Midbrain (tissue), 1 donor: ENCODE measurements at places on chromosomes 7 and 10.

- DNase-seq = no peak
Measured at GRCh38 chr7:28474282-28474638, 61.9 kb downstream of the CREB5 start.

- no peak for DNase-seq
Measured at GRCh38 chr7:144452064-144452463, 48.6 kb upstream of the NOBOX start.

GRCh38 chr10:112160834-112161233 lies 22.7 kb downstream of the GPAM start:
- DNase-seq = no peak

DNA sequence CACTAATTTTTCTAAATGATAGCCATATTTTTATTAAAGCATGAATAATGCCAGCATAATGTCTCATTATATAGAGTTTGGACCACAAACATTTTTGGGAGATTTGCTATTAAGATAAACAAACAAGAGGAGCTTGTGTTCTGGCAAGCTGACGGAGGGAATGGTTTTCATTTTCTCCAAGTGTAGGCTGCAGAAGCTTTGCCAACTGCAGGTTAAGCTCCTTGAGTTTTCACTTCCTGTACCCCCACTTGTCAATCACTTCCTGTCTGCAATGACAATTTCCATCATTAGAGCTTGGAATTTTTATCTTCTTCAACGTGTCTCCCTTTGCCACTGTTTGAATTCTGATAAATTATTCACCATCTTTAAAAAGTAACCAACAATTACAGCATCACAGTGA lies 13.4 kb downstream of the EBF3 start:
- no peak for DNase-seq

GRCh38 chr7:44706788-44707557 lies 41.7 kb upstream of the ZMIZ2 start:
- DNase-seq = no peak

DNA sequence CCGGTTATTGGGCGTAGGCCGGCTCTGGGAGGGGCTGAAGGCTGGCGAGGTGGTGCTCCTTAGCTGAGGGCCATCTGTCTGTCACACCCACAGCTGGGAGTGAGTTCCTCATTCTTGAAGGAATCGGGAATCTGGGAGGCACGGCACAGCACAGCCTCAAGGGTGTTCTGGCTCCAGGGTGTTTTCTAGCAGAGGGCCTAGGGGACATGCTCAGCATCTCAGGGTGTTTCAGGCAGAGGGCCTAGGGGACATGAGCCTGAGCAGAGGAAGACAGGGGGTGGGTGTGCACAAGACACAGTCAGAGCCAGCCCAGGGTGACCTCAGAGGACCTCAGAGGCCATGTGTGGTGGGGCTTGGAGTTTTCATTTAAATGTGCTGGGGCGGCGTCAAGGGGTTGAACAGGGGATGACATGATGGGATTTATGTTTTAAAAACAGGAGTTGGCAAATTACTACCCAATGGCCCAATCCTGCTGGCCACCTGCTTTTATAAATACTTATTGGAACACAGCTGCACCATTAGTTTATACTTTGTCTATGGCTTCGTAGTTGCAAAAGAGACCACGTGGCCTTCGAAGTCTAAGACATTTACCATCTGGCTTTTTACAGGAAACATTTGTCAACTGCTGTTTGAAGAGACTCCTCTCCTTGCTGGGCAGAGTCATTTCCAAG lies 121.6 kb downstream of the PRKAG2 start:
- DNase-seq = no peak

GRCh38 chr7:80309971-80310549 lies 175.4 kb downstream of the GNAI1 start:
- DNase-seq = no peak

DNA sequence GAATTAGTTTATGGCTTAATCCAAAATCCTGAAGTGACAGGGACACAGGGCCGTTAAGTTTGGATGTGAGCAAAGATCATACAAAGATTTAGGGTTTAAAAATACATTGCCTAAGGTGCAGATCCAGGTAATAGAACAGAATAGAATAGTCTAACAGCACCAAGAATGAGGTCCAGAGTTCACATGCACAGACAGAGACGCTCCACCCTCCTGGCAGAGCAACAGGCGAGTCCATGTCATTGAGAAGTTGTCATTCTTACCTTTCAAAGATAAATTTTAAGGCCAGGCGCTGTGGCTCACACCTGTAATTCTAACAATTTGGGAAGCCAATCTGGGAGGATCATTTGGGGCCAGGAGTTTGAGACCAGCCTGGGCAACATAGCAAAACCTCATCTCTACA lies 209.1 kb upstream of the AUTS2 start:
- DNase-seq = no peak

- DNase-seq = no peak
Measured at GRCh38 chr10:130708465-130709070, 572.4 kb downstream of the GLRX3 start.

GRCh38 chr10:97121041-97121440 lies 64.7 kb downstream of the SLIT1 start:
- DNase-seq = no peak

DNA sequence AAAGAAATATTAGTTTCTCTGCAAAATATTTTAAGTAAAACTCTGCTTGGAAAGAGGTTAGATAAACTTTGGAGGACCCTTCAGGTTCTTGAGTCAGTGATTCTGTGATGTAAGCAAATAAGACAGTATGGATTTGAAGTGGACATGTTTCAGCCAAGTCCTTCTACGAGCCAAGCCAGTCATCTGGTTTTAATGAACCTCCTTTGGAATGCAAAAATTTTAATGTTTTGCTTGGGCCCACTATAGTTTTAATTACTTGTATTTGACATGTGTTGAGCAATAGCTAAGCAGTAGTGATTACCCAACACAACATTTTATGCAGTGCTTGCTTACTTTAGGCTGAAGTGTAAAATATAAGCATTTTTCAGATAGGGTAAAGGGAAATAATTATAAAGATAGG lies 296.3 kb upstream of the SEMA3D start:
- DNase-seq = no peak

- no peak for DNase-seq
Measured at GRCh38 chr7:37277513-37277912, 171.2 kb downstream of the ELMO1 start.

- DNase-seq = no peak
Measured at GRCh38 chr10:56318816-56319215, 42.2 kb downstream of the ZWINT start.

DNA sequence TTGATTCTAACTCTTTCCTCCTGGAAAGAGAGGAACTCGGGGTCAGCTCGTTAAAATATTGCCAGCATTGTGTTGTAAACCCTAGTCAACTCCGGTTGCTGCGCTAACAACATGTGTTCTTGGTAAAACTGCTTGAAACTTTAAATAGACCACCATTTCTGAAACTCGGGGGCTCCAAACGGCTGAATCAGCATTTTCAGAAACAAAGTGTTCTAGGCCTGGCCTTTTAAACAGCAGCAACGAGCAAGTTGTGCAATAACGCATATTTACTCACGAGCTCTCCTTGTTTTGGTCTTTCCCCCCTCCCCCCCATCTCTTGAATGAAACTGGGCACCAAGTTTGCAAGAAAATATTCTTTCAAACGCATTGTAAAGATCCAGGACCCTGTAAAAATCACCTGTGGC lies 9.2 kb upstream of the GRB10 start:
- DNase-seq = no peak

DNA sequence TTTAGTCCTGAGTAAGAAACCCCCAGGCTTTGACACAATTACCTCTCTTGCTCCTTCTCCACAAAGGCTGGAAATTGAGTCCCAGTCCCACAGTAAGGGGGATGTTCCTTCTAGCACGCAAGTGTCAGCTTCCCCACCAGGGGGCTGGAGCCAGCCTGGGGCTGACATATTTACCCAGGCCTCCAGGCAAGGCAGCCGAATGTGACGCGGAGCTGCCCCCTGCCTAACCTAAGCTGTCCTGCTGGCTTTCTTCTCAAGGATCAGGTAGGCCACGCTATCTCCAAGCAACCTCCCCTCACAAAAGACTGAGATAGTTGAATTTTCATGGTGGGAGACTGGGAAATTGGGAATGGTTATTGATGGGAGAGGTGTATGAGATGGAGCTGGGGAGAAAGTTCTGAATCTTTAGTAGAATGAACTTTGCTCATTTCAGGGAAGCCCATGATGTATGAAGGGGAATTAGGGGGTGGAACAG lies 19.2 kb upstream of the BMPER start:
- no peak for DNase-seq

DNA sequence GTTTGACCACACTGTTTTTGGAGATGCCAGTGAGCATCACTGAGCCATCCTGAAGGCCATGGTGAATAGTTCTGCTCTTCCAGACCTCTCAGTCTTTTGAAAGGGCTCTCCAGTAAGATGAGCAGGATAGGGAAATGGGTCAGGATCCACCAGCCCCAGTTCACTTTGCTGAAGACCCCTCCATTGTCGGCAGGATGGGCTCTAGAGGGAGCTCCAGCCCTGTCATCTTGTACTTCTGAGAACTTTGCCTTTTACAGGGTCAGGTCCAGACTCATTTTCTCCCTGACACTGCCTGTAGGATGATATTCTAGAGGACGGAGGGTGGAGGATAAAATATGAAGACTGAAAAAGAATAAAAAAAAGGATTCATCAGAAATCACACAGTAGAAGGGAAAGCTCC lies 13.1 kb downstream of the LHFPL3 start:
- peak; percentile 29 for DNase-seq

DNA sequence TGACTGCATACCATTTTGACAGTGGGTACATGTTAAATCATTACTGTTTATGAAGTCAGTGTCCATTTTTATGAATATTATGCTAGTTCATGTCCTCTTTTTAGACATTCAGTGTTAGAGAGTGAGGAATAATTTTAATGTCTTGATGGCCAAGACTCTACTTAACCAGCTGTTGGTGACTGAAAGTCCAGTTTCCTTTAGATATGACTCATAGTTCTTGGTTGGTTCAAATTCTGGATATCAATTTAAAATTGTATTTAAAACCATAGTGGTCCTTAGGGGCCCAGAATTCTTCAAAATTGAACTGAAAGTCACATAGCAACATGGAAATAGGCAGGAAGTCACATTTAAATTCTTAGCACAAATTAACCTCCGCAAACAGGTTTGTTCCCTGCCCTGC lies 196.5 kb upstream of the PRPS1L1 start:
- DNase-seq = no peak

DNA sequence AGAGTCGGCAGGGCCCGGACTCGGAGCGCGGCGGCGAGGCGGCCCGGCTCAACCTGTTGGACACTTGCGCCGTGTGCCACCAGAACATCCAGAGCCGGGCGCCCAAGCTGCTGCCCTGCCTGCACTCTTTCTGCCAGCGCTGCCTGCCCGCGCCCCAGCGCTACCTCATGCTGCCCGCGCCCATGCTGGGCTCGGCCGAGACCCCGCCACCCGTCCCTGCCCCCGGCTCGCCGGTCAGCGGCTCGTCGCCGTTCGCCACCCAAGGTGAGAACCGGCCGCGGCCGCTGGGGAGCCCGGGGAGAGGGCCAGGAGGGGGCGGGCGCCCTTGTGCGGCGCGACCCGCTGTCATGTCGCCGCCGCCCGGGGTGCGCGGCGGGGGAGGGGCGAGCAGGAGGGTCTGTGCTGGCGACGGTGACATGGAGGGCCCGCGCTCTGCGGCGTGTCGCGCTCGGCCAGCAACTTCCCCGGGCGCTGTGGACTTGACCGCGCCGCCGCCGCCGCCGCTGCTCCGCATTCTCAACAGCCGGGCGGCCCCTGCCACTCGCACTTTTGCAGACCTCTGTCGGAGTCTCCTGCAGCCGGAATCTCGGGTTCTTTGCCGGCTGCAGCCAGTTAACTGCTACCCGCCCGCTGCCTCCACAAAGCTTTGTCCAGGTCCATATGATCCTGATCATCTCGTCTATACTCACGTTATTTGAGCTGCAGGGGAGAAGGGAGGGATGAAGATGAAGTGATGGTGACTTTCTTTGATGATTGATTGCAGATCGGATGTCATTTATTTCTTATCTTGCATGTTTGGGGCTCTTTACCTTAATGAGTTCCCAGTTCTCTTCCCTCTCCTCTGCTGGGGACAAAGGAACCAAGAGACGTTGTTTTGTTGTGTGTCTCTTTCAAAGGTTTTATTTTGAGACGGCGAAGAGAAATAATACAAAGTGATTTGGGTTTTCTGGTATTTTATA lies 869 bp downstream of the TRIM24 start:
- peak; percentile 50 for DNase-seq

- no peak for DNase-seq
Measured at GRCh38 chr10:19825700-19826099, 9.5 kb downstream of the PLXDC2 start.

- DNase-seq = no peak
Measured at GRCh38 chr7:142855114-142855743, 353 bp downstream of the EPHB6 start.
